RKO (cell line): ENCODE measurements at places on chromosomes 11 and 22.
A peak's percentile ranks its signal among the peaks of the same experiment; 100 is the strongest.

DNA sequence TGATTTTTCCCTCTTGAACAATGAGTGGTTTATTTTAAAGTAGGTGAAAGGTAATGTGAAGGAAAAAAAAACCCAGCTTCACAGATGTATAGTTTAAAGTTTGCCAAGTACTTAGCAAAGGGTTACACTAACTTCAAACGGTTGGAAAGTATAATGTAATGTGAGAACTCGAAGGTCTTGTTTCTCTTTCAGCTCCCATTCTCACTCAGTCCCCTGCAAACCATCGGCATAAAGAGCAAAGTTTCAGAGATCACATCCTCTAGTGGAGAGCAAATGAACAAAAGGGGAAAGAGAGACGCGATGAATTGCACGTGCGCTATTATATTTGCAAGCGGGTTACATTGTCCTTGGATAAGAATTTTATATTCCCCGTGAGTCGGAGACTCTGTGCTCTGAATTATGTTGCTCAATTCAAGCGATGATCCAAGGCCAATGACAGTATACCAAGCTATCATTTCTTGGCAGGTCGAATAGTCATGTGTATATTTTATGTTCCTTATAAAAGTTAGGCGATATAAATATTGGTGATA lies 37.6 kb upstream of the BIRC3 start:
- no peak for DNase-seq

DNA sequence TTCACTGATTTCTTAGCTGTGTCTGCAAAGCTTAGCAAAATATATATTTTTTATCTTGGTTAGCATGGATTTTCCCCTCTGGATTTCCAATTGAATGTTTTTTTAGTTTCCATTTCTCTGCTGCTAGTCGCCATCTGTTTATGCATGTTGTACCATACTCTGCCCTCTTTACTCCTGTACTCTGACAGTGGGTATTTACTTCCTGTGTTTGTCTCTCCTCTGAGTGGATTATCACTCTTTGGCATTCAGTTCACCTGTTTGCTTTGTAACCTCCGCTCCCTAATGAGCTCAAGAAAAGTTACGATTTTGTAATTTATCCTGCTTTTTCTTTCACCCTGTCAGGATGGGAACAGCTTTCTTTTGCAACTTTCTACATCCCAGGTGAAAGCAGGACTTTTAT lies 59.1 kb downstream of the PDHX start:
- DNase-seq = no peak

- DNase-seq = no peak
These were observed 1.5 kb downstream of the ACY3 start for GRCh38 chr11:67648796-67649613.

DNA sequence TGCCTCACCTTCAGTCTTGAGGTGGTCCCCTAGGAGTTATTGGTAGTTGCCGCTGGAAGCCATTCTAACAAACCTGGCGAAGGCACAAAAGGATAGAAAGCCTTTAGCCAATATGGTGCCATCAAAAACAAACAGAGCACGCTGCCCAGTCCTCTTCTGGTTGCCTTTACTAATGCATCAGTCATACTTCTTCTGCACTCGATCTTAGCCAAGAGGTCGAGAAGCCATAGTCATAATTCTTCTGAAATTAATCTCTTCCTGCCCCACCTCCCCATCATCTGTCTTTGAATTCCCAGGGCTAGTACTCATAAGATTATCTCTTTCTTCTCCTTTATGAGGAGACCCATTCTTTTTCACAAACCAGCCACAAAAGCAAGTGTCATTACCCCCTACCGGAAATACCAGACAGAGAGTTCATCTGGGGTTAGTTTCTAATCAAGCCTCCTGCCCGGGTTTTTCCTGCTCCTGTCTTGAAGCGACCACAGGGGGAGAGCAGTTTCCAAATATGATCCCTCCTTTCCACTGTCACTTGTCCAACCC lies 21.4 kb upstream of the EHF start:
- DNase-seq = peak; percentile 43

GRCh38 chr11:60756307-60757032 lies at the start of gene MS4A15:
MS4A15 (plus strand) TSS chr11:60756867; CDS start chr11:60763734, 6,867 bp downstream.
- DNase-seq = peak; percentile 32

- no peak for DNase-seq
These were observed 6.7 kb upstream of the ZDHHC13 start for GRCh38 chr11:19110295-19110694.

- no peak for DNase-seq
These were observed at the start of gene SCUBE1 for GRCh38 chr22:43343262-43343669. SCUBE1 (minus strand) TSS chr22:43343372; CDS start chr22:43343261, 111 bp downstream.

DNA sequence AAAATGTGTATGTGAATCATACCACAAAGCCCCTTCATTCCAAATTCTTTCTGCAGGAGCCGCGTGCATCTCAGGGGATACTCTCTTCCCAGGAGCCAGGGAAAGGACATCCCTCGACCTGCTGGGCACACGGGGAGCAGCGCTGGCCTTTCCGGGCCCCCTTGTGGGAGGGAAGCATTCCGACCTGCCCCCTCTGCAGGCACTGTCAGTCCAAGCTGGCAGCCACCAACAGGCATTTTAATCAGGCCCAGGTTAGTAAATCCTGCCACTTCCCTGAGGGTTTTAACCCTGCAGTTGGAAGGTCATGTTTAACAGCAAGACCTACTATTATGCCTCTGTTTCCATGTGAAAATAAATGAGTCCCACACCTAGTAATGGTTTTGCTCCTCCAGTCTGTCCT lies 391.5 kb downstream of the SHANK2 start:
- DNase-seq = no peak
